ENCODE measurements at places on chromosomes 5 and 9. TPM values are rescaled to one million over a fixed set of nuclear protein-coding genes. Genes with fewer than 3 reads are reported as not detected.
A peak's percentile ranks its signal among the peaks of the same experiment; 100 is the strongest.

- no peak for DNase-seq
Observed at GRCh38 chr5:74037321-74037720, 411.3 kb downstream of the ARHGEF28 start.

DNA sequence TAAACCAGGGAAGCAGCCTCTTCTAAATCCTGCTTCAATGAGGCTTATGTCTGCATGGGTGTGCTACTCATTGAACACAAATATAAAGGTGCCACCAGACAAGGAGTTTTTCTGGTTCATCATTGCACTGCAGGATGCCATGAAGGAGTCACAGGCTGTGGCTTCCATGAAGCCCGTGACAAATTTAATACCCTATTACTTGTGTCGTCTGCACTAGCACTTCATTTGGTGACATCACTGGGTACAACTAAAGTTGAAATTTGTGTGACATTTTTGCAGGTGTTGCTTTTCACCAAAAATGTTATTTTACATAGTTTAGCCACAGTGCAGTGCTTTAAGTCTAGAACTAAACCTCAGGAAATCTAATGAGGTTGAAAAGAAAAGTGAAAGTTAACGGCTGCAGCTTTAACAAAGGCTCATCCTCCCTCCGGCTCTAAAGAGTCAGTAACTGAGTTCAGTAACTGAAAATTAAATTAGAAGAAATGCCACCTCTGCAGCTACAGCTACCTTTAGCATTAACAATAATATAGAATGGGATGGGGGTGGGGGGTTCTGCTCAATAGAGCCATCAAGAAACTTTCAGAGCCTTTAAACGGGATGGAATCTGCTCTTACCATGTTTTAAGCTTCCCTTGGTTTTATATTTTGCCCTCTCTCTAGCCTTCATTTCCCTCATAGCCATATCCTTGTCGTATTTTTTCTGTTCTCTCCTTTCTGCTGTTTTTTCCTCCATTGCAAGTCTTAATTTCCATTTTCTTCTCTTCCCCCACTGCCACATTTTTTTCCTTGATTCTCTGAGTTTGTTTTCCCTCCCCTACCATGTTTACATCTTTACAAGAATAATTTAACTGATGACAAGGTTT lies 233.8 kb upstream of the TMEM161B start:
- DNase-seq, result no peak

Gene ECM2
- 63.6 TPM for total RNA-seq

- peak; percentile 15 for DNase-seq
Observed at GRCh38 chr9:68560071-68560844, 19.6 kb upstream of the TMEM252 start.

Gene MORN5
- total RNA-seq, result not detected

DNA sequence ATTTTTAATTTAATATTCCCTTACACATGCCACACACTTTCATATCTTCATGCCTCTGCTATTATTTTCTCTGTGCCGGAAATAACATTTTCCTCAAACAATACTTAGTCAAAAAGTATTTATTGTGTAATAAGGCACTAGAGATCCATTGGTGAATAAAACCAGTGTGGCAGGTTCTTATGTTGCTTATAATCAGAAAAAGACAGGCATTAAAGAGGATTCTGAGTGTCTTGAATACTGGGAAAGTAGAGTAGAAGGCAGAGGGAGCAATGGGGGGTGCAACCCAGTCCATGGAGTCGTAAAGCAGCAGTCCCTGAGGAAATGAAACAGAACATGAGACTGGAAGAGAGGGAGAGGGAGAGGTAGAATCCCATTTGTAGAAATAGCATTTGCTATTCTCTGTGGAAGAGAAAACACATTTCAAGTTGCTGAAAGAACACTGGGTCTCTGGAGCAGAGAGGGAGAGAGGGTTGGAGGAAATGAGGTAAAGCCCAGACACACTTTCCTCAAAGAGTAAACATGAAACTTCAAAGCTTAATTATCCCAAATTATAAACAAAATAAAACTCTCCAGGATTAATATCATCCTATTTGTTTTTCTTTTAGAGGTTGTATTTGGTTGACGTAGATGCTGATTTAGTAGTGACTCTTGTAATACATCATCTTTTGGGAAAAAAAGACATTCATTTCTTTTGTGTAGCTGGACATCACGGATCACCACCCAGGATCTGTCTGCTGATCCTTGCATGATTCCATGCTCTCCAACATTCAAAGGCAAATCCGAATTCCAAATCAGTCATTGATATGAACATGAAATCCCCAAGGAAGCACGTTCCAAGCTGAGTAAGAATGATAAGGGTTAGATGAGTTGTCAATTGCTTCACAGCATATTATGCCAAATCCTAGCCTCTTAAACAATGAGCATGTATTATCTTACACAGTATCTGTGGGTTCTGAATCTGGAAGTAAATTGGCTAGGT lies 37.4 kb upstream of the GRAMD2B start:
- DNase-seq, result no peak

Gene FIBCD1
- not detected for total RNA-seq

Gene ELAVL2
- total RNA-seq, result not detected

DNA sequence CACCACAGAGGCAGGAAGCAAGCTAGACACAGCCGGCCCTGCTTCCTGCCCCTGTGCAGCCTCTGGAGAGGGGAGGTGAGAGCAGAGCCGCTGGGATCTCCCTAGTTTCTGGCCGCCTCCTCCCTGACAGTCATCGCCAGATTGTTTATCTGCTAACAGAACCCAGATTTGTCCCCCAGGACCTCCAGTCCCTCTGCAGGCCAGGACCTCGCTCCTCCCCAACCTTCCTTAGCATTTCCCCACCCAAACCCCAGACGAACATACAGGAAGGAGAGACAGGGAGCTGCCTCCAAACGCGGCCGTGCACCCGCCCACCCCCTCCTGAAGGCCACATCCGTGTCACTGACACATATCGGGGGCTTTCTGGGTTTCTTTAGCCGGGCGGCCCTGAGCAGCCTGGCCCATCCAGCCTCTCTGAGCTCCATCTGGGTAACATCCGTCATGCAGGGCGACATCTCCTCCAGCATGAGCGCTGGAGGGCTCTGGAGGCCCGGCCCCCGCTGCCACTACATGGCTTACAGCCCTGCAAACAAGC lies 47.5 kb downstream of the DBH start:
- no peak for DNase-seq
